Globus pallidus (tissue), 1 donor: ENCODE measurements at places on chromosomes 13 and 19.
A peak's percentile ranks its signal among the peaks of the same experiment; 100 is the strongest.

- no peak for DNase-seq
These were observed 204.3 kb downstream of the SLITRK1 start for GRCh38 chr13:83677985-83678384.

DNA sequence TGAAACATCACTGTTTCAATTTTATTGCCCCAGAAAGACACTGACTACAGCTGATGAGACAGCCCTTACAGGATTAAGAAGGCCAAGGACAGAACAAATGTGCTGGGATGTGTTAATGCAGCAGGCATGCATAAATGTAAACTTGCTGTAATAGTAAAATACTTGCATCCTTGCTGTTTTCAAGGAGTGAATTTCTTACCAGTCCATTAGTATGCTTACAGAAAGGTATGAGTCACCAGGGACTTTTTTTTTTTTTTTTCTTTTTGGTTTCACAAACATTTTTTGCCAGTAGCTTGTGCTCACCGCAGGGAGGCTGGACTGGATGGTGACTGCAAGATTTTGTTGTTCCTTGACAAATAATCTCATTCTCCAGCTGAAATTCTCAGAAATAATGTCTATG lies 55.1 kb downstream of the GPR180 start:
- no peak for DNase-seq

DNA sequence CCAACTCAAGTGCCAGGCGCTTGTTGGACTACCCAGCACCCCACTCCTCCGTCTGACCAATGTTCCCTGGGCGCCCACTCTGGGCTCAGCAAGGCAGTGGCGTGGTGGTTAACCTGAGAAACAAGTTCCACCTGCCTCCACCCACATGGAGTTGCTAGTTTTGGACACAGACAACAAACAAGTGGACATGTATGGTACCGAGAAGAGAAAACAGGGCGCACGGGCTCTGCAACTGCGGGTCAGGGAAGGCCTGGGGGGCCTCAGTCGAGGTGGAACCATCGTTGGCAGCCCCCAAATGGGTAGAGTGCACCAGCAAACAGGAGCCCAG lies 2.5 kb downstream of the MIER2 start:
- no peak for DNase-seq

DNA sequence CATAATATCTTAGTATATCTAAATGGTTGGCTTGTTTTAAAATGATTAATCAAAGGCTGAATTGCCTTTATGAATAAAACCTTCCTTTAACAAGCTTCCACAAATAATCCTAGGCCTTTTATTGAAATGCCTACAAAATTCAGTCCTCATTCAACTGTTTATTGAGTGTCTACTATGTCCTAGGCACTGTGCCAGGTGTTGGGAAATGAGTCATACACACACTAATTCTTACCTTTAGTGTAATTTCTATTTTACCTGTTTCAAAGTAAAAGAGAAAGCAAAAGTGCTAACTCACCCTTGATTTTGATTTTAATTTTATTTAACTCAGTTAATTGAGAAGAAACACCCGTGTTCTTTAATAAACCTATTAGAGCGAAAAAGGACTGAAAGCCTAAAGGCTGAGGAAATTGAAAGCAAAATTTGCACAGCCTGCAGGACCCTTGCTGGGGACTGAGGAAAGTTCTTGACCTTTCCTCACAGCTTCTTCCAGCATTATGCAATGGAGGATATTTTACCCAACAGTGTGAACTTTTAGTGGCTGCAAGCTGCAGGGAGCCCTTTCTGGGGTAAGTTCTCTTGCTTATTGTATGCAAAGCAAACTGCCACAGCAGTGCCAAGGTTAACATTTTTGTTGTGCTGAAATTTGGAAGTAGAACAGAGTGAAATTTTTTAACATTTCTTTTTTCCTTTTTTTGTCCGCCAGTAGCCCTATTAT lies 83.1 kb downstream of the B3GLCT start:
- DNase-seq = no peak

DNA sequence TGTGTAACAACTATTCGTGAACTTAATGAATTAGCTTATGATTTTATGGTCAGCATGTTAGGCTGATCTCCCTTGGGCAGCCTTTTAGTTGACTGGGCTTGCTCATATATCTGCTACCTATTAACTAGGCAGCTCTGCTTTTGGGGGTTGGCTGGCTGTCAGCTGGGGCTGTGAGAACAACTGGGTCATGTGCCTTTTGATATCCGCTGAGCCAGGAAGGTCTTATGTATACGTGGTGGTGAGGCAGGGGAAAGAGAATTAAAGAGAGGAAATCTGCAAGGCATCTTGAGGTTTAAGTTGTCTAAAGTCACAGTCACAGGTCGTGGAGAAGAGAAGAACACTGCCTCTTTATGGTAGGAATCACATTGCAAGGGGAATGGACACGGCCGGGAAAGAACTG lies 206.9 kb downstream of the LMO7 start:
- no peak for DNase-seq

DNA sequence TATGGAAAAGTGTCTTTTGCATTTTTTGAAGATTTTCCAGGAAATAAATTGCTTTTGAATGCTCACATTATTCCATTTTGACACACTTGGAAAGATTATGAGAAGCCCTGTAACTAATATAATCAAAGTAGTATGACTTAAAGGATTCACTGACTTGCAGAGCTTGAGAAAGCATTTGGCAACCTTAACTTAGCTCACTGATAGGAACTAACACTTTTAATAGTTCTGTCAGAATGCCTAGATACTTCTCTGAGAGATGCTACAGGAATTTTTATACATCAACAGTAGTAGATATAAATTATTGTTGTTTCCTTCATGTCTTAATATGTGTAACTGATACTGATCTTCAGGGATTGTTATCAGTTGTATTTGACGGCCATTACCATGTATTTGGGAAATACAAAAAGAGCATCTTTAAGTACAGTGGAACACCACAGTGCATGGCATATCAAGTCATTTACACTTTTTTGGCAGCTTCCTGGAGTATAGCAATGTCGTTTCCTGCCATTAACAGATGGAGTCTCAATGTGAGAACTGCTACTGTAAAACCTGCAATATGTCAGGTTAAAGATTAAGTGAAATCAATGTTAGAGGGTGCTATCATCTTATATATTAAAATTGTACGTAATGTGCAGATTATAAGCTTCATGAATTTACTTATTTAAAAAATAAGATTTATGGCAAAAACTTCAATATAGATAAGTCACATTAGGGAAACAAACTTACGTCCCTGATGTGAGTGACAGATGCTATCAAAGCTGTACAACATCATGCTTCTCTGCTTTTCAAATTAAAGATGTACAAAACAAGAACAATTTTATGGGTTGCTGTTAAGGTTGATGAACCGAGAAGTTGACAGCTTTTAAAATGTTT lies 1159.8 kb upstream of the MIR17HG start:
- no peak for DNase-seq

DNA sequence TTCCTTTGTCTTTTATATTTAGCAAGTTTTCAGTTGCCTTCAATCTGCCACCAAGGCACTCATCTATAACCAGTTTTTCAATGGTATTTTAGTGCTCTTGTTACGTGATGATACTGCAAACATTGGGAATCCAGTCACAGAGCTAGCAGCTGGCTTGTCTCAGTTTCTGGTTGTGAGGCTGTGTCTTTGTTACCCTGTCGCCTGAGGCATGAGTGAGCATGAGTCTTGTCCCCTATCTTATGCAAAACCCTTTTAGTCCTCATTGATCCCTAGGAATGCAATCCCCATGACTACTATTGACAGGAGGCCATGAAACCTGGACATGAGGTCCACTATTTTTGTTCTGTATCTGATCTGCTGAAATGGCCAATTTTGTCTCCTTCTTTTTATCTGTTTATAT lies 391.0 kb downstream of the LMO7 start:
- DNase-seq = peak; percentile 29

- no peak for DNase-seq
These were observed 8.7 kb downstream of the BRD4 start for GRCh38 chr19:15323496-15324235.

- no peak for DNase-seq
These were observed 2020.1 kb upstream of the PCDH20 start for GRCh38 chr13:63435667-63436324.

GRCh38 chr19:18157465-18158063 lies 4.6 kb downstream of the PIK3R2 start:
- DNase-seq = peak; percentile 88

DNA sequence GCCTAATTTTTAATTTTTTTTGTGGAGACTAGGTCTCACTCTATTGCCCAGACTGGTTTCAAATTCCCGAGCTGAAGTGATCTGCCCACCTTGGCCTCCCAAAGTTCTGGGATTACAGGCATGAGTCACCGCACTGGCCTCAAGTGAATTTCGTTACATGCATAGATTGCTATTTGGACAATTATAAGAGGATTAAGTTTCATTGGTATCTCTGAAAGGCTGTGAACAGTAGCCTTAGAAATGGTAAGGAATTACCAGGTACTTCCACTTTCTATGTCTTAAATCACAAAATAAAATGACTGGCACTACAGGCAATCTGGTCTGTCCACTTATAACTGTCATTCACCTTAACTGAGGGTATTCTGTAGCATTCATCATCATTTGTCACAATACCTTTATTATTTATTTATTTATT lies 2.9 kb upstream of the CCDC9 start:
- DNase-seq = no peak

- no peak for DNase-seq
These were observed 14.5 kb upstream of the TNFAIP8L1 start for GRCh38 chr19:4624733-4625362.
